ENCODE measurements at places on chromosomes 16 and 17.

GRCh38 chr16:85297881-85298280 lies 185.6 kb upstream of the CIBAR2 start:
- no peak for DNase-seq

DNA sequence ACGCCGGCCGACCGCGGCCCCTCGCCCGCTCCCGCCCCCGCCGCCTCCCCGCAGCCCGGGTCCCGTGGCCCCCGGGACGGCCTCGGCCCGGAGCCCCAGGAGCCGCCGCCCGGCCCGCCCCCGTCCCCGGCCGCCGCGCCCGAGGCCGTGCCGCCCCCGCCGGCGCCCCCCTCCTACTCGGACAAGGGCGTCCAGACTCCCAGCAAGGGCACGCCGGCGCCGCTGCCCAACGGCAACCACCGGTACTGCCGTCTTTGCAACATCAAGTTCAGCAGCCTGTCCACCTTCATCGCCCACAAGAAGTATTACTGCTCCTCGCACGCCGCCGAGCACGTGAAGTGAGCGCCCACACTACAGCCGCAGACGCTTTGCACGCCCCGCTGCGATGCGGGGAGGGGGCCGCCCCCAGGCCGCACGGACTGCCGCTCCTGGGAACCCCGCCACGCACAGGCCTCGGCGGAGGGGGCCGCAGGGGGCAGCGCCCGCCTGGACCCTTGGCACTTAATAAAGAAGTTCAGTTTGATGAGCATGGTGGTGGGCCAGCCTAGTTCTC lies 35.5 kb upstream of the ZC3H18 start:
- peak; percentile 19 for DNase-seq

DNA sequence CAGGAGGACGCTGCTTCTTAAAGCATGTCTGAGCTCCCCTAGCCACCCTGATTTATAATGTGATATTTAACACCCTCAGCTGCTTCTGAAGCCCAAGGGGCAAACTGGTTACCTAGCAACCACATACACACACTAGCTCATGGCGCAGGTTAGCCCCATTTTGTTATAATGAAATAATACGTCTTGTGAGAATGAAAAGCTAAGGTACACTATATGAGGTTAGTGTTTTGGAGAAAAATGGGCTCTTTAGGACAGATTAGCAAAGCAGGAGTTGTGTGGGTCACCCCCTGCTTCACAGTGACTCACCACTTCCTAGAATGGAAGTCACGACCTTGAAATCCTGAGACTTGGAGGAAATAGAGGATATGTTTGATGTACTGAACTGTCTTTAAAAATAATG lies 404.8 kb upstream of the HSBP1 start:
- no peak for DNase-seq

DNA sequence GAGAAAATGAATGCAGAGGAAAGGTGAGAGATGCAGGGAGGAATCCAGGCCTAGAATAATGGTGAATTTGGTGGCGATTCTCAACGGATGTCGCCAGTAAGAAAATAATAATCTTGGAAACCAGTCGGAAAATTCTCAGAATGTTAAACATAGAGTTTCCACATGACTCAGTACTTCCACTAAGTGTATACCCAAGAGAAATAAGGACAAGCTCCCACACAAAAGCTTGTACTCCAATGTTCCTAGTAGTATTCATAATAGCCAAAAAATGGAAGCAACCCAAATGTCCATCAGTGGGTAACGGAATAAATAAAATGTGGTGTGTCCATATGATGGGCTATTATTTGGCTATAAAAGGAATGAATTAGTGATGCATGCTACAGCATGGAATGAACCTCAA lies 19.4 kb upstream of the ENGASE start:
- DNase-seq, result no peak

GRCh38 chr16:56260378-56261160 lies 69.3 kb downstream of the GNAO1 start:
- DNase-seq, result no peak

DNA sequence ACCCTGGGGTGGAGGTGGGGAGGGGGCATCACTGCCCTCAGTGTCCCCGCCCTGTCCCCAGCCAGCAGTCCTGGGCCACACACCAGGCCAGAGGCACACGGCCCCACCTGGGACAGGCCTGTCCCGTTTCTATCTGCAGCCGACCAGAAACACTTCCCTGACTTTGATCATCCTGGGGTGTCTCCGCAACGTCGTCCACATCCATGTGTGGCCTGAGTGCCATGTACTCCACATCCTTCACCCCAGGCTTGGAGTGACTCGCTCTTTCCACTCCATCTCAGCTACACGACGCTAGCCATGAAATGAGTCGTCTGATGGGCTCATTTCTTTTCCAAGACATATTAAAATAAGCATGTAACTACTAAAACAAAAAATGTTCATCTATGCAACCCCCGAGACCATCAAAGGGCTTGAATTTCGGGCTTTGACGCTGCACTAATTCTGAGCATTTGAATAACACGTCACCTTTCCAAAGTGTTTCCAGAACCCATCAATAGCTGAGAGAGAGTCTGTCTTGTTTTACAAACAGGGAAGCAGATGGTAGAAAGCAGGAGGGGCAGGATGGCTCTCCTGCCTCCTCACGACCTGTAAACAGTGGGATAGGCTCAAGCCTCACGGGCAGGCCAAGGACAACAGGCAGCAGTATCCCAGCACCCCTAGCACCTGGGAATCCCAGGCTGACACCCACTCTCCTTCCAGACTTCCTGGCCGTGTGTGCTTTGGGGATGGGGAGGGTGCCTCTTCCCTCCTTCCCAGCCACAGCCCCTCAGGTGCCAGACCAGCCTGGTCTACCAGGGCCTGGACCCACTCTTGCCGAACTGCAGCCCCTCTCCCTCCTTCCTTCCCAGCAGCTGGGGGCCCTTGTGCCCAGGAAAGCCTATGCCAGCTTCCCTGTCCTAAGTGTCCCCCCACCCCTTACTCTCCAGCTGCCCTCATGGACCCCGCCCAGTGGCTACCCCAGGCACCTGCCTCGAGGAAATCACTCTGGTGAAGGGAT lies 20.0 kb upstream of the RASD1 start:
- no peak for DNase-seq

DNA sequence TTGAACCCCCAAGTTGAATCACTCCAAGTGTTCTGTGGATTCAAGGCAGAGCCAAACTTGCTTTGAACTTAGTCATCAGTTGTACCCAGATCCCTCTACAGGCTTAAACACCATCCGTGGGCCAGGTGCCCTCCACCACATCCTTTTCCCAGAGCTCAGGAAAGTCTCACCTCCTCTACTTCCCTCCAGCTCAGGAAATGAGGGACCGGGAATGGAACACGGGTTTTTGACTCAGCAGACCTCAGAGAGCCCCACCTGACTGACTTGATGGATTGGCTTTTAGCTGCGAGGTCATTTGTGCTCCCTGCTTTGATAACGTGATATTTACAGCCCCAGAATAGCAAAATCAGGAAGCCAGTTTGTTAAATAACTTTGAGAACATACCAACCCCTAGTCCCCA lies 20.1 kb downstream of the GID4 start:
- DNase-seq, result no peak
